ENCODE measurements at places on chromosomes 1 and 21.

DNA sequence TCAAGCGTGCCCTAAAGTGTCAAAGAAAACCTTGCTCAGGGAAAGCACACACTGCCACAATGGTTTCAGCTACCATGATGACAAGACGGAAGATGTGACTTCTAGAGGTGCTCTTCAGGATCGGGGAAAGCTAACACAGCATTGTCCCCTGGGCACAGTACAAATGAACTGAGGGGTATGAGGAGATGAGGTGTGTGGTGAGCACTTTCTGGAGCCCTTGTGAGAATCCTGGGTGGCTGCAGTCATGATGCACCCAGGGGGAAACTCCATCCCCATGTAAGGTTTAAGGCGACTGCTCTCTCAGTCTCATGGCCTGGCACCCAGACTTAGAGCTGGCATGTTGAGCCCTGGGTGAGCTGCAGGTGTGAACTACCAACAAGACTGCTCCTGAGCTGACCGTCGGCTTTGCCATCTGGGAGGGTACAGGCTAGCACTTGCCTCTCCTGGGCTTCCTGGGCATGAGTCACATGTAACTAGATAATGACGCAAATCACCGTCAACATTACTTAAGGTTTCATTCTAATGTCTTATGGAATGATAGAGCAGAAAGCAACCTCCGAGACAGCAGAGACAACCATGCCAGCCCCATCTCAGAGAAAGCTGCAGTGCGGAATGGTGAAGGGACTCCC lies 144.6 kb downstream of the CLIC6 start:
- DNase-seq: no peak

DNA sequence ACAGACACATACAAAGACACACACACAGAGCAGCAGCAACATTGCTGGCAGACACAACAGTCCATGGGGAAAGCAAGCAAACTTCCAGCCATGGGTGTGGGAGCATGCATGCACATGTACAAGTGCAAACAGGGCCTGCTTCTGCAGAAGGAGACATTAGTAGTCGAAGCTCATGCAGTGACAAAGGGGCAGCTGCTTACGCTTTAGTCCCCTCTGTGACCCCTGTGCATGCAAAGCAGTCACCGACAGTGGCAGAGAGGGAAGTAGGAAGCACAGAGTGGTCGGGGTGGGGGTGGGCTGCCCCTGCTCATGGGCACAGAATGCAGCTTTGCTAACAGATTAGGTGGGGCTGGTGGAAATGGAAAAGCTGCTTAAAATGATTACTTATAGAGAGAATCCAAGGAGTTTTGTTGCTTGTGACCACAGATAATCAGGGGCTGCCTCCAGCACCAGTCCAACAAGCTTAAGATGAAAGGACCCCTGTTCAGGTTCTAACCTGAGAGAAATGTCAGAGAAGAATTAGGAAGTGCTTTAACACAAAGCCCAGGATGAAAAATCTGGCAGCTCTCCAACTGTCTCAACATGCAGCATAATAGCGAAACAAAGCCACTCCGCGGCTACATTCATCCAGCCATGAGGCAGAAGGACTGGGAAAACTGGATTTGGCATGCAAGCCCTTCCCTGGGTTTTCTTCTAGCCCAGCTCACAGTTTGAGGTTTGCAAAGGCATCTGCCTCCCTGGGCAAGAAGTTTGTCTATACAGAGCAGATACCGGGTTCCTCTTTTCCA lies 378.9 kb downstream of the KCNH1 start:
- no peak for DNase-seq

DNA sequence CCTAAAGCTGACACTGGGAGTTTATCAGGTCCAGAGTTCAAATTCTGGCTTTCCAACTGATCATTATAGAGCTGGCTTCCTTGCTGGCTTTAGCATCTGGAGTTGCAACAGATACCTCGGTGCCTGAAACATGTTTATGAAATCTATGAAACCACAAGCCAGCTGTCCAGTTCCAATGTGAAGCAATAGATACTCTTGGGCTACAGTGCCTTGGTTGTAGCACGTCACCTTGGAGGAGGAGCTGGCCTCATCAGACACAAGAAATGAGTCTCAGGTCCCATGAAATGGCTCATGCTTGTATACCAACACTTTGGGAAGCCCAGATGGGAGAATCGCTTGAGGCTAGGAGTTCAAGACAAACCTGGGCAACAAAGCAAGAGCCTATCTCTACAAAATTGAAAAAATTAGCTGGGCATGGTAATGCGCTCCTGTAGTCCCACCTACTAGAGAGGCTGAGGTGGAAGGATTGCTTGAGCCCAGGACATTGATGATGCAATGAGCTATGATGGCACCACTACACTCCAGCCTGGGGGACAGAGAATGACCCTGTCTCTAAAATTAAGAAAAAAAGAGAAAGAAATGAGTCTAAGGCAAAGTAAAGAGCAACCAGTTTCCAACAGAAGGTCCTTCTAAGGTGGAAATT lies 132.5 kb upstream of the ZNF648 start:
- peak; percentile 16 for DNase-seq

DNA sequence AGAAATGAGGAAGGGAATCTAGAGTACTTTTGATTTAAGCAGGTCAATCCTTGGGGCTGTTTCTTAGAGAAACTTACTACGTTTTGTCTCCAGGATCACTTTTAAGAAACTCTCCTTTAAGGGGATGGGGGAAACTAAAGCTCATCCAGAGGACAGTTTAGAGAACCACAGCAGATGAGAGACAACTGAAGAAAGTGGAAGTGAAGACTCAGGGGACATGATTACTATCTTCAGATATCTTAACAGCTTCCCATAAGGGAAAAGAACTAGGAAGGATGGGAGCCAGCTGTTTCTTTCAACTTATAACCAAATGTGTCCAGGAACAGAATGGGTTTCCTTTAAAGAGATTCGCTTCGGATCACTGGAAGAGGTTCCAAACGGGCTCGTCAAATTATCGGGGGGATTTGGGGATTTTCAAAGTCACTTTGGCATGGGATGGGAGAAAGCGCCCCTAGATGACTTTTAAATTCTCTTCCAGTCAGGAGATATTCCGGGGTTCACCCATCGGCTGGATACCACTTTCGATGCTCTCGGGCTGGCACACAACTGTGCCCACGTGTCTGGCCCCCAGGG lies 1.2 kb downstream of the SCMH1 start:
- no peak for DNase-seq

GRCh38 chr1:228445843-228446650 lies 29.4 kb upstream of the TRIM17 start:
- no peak for DNase-seq

GRCh38 chr21:26952374-26953066 lies 14.4 kb downstream of the ADAMTS5 start:
- DNase-seq: no peak

DNA sequence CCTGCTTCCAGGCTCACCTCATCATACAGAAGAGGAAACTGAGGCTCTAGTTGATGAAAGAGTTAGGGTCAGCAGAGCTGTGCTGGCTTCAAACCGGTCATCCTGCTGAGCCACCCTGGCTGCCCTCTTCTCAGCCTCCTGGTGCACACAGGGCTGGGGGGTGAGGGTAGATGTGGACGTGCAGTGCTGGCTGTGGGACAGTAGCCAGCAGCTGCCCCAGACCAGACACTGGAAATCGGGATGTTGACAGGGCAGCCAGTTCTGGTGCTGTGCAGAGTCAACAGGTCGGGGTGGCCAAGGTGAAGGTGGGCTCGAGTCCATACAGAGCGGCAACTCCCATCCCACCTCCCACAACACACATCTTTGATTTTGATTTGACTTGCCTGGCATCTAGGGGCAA lies 1.5 kb upstream of the CLCNKA start:
- DNase-seq: no peak

DNA sequence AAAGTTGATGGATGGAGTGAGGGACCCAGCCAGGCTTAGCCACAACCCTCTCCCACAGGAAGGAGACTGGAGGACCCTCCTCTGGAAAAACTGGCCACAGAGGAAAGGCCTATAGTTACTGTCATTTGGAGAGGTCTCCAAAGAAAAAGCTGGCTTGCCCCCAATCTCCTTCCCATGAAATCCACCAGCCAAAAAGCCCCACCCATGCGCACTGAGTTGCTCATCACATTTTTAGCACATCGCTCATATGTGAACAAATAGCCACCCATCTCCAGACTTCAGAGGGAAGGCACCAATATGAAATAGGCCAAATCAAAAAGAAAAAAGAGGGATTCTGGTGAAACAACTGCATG lies 36.9 kb upstream of the QSOX1 start:
- no peak for DNase-seq

GRCh38 chr1:6267686-6268322 lies 6.9 kb upstream of the GPR153 start:
- DNase-seq: no peak

GRCh38 chr1:231642618-231643017 lies 16.0 kb downstream of the DISC1 start:
- DNase-seq: no peak

DNA sequence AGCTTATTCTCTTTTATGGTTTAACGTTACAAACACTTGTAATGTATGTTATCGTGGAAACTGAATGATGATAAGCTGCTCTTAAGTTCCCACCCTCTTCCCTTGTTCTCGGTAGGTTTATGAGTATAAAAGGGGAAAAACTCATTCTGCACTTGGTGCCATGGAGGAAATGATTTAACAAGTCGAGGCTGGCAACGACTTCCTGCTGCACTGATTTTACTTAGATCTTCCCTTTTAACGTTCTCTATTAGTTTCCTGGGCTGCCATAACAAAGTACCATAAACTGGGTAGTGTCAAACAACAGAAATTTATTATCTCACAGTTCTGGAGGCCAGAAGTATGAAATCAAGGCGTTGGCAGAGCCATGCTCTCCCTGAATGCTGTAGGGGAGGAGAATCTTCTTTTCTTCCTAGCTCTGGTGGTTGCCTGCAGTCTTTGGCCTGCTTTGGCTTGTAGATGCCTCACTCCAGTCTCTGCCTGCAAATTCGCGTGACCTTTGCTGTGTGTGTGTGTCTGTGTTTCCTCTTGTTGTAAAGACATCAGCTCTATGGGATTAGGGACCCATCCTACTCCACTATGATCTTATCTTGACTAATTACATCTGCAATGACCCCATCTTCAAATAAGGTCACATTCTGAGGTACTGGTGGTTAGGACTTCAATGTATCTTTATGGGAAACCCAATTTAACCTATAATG lies 26.3 kb downstream of the HUNK start:
- DNase-seq: no peak

DNA sequence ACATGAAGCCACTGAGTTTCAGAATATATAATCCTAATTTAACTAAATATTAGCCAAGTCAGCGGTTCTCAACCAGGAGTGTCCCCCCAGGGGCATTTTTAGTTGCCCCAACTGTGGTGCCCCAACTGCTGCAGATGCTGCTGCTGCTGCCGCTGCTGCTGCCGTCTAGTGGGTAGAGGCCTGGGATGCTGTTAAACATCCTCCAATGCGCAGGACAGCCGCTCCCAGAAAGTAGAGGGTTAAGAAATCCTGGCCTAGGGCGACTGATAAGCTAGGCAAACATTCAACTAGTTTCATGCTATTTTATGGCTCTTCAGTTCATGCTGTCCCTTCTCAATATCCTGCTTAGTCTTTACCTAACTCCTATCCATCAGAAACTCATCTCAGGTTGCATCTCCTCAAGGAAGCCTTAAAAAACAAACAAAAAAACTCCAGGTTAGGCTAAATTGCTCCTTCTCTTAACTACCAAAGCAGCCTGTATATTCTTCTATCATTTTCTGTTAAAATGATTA lies 9.9 kb upstream of the DCAF6 start:
- DNase-seq: no peak

GRCh38 chr1:114025609-114026401 lies 46.5 kb downstream of the OLFML3 start:
- no peak for DNase-seq

DNA sequence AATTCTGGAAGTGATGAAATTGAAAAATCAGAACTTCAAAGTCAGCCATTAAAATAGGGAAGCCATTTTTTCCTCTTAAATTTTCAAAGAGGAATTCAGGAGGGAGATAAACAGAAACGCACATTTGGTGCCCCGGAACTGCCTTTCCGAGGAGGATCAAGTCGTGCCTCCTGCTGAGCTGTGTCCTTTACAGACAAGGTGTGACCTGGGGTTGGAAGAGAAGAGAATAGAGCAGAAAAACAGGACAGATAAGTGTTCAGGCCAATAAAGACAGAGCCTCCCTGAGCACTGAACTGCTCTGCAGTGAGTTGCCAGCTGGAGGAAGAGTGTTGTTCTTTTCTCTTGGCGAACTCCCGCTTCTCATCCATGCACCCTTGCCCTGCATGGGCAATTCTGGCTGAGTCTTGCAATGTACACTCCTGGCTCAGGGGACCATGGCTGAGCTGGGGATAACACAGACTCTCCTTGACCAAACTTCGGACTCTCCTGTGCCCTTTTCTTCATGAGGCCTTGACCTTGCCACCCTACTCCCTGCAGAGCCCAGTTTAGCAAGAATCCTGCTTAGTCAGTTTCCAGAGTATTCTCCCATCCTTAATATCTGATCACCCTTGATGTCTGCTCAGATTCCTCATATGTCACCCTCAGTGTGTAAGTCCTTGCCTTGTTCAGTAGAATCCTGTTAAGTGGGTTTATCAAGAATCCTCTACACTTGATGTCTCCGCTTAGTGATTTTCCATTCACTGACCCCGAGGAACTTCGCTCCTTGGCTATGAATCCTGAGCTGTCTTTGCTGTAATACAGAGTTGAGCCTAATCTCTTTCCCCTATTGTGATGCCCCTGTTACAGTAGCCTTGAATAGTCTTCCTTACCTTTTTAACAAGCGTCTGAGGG lies 1.3 kb upstream of the MTARC1 start:
- DNase-seq: no peak

DNA sequence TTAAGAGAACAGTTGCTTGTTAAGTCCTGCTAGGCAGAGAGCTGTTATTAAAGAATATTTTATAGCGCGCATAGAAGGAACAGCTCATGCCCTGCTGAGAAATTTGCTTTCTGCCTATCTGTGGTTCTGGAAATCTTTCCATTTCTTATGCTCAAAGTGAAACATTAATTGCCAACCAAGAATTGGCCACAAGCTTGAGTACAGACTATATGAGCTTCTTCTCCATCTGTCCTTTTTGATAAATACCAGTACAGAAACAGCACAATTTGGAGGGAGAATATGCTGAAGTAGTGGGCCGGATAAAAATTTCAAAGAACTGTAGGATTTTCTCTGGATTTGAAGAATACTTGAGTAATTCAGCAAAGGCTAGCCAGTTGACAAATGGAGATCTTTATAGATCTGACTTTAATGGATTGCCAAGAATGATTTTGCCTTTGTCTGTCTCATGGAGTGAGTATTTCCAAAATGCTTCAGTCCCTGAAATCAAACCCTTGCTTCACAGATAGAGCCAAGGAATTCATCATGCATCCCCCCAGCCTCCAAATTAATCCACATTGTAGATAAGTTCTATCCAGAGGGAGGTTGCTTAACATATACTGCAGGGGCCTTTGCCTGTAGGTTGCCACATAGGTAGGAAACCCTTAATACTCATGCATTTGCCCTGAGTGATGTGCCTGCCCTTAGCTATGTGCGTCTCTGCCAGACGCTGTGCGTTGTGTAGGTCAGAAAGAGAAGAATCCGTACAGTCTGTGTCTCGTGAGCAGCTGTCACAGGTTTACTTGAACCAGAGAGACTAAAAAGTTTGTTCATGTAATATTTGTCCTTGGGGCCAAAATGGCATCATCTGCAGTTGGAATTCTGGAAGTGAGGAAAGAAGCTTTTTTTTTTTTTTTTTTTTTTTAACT lies 44.2 kb downstream of the SMYD2 start:
- DNase-seq: no peak
